A549 treated with Mapracorat at 1 μM for 4 hours (cell line): ENCODE measurements at places on chromosomes 11 and 22. TPM values are rescaled to one million over a fixed set of nuclear protein-coding genes. Genes with fewer than 3 reads are reported as not detected.

GAB4 gene
- not detected in 5 replicates for total RNA-seq

DCDC1 gene
- total RNA-seq, result 0.39 to 0.70 TPM (median 0.52 TPM) in 5 replicates

C22orf31 gene
- not detected in 5 replicates for total RNA-seq

TTC12 gene
- total RNA-seq, result 5.2 to 9.6 TPM (median 6.0 TPM) in 5 replicates

FAM227A gene
- 0.74 to 1.3 TPM (median 0.75 TPM) in 5 replicates for total RNA-seq

RELA gene
- total RNA-seq, result 62.9 to 72.5 TPM (median 71.8 TPM) in 5 replicates

GRAMD1B gene
- 22.3 to 32.7 TPM (median 32.0 TPM) in 5 replicates for total RNA-seq

UBASH3B gene
- total RNA-seq, result 31.4 to 44.0 TPM (median 42.0 TPM) in 5 replicates

MB gene
- 5.6 to 8.5 TPM (median 7.5 TPM) in 5 replicates for total RNA-seq

F2 gene
- total RNA-seq, result 1.7 to 2.4 TPM (median 2.1 TPM) in 5 replicates

GAL3ST3 gene
- not detected in 5 replicates for total RNA-seq

RAG1 gene
- total RNA-seq, result 0.08 to 0.56 TPM (median 0.24 TPM) in 5 replicates

PKDREJ gene
- total RNA-seq, result not detected in 5 replicates

CYTH4 gene
- 0.38 to 0.73 TPM (median 0.56 TPM) in 5 replicates for total RNA-seq

RBMXL2 gene
- not detected in 5 replicates for total RNA-seq

TEX54 gene
- not detected in 5 replicates for total RNA-seq

MPPED2 gene
- total RNA-seq, result not detected in 5 replicates

C22orf39 gene
- total RNA-seq, result 11.2 to 15.3 TPM (median 14.9 TPM) in 5 replicates

SYT8 gene
- 0.12 to 0.49 TPM (median 0.26 TPM) in 5 replicates for total RNA-seq

FAT3 gene
- total RNA-seq, result 0.19 to 0.62 TPM (median 0.26 TPM) in 5 replicates

BTG4 gene
- 0.21 to 0.26 TPM in 2 of 5 replicates, not detected in the others for total RNA-seq

MRGPRE gene
- total RNA-seq, result not detected in 5 replicates

TENM4 gene
- 0.02 to 0.45 TPM (median 0.17 TPM) in 5 replicates for total RNA-seq

BLID gene
- total RNA-seq, result not detected in 5 replicates

CSKMT gene
- total RNA-seq, result 9.8 to 16.3 TPM (median 14.4 TPM) in 5 replicates

CYP2R1 gene
- 9.5 to 16.1 TPM (median 12.1 TPM) in 5 replicates for total RNA-seq

TP53AIP1 gene
- total RNA-seq, result 0.09 to 0.51 TPM (median 0.11 TPM) in 3 of 5 replicates, not detected in the others

CASP12 gene
- total RNA-seq, result not detected in 5 replicates

GLB1L3 gene
- 0.07 TPM in 1 of 5 replicates, not detected in the others for total RNA-seq

OR51B6 gene
- not detected in 5 replicates for total RNA-seq

XKR3 gene
- not detected in 5 replicates for total RNA-seq

SGSM1 gene
- total RNA-seq, result 0.24 to 0.76 TPM (median 0.58 TPM) in 5 replicates

UBQLNL gene
- not detected in 5 replicates for total RNA-seq

SRRD gene
- 17.7 to 19.8 TPM (median 19.0 TPM) in 5 replicates for total RNA-seq

OR6X1 gene
- total RNA-seq, result not detected in 5 replicates

SNU13 gene
- total RNA-seq, result 111 to 197 TPM (median 184 TPM) in 5 replicates

MUC5AC gene
- total RNA-seq, result 1.1 to 2.7 TPM (median 1.8 TPM) in 5 replicates

MIOX gene
- 0.11 TPM in 1 of 5 replicates, not detected in the others for total RNA-seq

CBLIF gene
- total RNA-seq, result not detected in 5 replicates

ALKBH8 gene
- 6.2 to 8.3 TPM (median 7.7 TPM) in 5 replicates for total RNA-seq

GLYATL1 gene
- not detected in 5 replicates for total RNA-seq

SAA1 gene
- 1.5 to 2.6 TPM (median 2.1 TPM) in 5 replicates for total RNA-seq

B3GAT1 gene
- not detected in 5 replicates for total RNA-seq

KRTAP5-11 gene
- total RNA-seq, result not detected in 5 replicates

APOA4 gene
- total RNA-seq, result not detected in 5 replicates

OR10D3 gene
- total RNA-seq, result not detected in 5 replicates

PAX6 gene
- total RNA-seq, result 0.55 to 1.6 TPM (median 0.69 TPM) in 5 replicates

IL10RA gene
- total RNA-seq, result 0.06 to 0.21 TPM (median 0.06 TPM) in 3 of 5 replicates, not detected in the others

LINC01488 gene
- not detected in 5 replicates for total RNA-seq

MMP13 gene
- not detected in 5 replicates for total RNA-seq
